ENCODE measurements at places on chromosomes 3 and 15. TPM values are rescaled to one million over a fixed set of nuclear protein-coding genes. Genes with fewer than 3 reads are reported as not detected.

GRCh38 chr15:83170474-83171165, 37.0 kb downstream of the HDGFL3 start:
- DNase-seq, result no peak

GRCh38 chr3:192817053-192817452, 89.7 kb upstream of the FGF12 start:
- DNase-seq, result no peak

DNA sequence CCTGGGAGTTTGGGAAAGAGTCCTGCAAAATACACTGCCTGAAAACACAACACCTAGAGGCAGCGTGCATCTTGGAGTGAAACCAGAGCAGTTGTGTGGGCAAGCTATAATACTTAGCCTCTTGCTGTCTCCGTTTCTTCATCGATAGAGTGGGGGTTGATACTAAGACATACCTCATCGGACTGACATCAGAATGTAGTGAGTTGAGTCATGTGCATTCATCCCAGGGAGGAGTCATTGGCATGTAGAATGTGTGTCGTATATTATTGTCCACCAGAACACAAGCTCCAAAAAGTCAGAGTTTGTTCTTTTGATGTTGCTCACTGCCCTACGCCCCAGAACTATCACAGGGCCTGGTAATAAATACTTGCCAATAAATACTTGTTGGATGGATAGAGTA, 4.3 kb downstream of the SNTN start:
- no peak for DNase-seq

GP9 gene
- total RNA-seq, result not detected
